ENCODE measurements at places on chromosomes 11 and 22.

DNA sequence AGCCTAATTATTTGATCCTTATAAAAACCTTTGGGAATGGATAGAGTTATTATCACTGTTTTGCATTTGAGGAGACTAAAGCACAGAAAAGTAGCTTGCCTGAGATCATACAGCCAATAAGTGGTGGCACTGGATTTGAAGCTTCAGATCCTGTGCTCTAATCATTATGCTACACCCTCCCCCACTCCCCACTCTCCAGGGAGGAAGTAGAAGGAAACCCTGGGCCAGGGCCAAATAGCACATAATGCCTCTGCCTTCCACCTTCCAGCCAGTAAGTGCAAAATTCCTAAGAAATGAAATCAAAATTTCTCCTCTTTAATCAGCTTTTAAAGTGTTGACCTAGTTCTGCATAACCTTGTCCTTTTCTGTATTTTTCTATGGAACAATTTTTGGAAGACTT lies 61.6 kb downstream of the SIK2 start:
- peak; percentile 54 for DNase-seq

- DNase-seq = no peak
Measured at GRCh38 chr11:115242982-115243381, 261.2 kb downstream of the CADM1 start.

- no peak for DNase-seq
Measured at GRCh38 chr11:102957953-102958352, 2.4 kb upstream of the MMP13 start.

GRCh38 chr22:48695251-48695650 lies 1132.4 kb downstream of the BRD1 start:
- DNase-seq = no peak

All from fibroblast of pulmonary artery (primary cell).